NCI-H526 treated with DMSO at 0.1 percent for 48 hours (cell line): ENCODE measurements at places on chromosomes 1 and 21.

- no peak for DNase-seq
Observed at GRCh38 chr1:180946056-180946455, 33.4 kb downstream of the KIAA1614 start.

- DNase-seq: no peak
Observed at GRCh38 chr21:22235866-22236590, 1237.8 kb downstream of the NCAM2 start.

GRCh38 chr1:64975740-64976139, 9.4 kb upstream of the JAK1 start:
- DNase-seq: no peak

- no peak for DNase-seq
Observed at GRCh38 chr21:32004291-32004690, 131.5 kb downstream of the HUNK start.

GRCh38 chr1:246772686-246773085, 48.5 kb downstream of the SCCPDH start:
- DNase-seq: no peak

GRCh38 chr21:15149600-15150224, 84.9 kb upstream of the NRIP1 start:
- no peak for DNase-seq
